ENCODE measurements at places on chromosomes 1 and 21. TPM values are rescaled to one million over a fixed set of nuclear protein-coding genes. Genes with fewer than 3 reads are reported as not detected.
A peak's percentile ranks its signal among the peaks of the same experiment; 100 is the strongest.

DNA sequence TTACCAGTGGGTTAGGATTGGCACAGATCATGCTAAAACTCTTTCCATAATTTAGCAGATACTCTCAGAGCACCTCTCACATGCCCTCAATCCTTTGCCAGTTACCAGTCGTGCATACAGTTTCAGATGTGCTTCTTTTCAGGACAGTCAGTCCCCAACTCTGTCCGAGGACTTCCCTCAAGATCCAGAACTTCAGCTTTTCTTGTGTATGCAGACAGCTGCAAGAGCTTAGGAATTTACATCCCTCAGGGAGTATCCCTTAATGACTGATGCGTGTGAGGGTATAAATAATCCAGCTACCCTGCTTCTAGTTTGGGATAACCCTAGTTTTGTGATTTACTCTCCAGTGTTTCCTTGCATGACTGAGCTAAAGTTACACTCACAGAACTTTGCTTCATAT lies 393.0 kb upstream of the PLXNA2 start:
- peak; percentile 80 for DNase-seq

DNA sequence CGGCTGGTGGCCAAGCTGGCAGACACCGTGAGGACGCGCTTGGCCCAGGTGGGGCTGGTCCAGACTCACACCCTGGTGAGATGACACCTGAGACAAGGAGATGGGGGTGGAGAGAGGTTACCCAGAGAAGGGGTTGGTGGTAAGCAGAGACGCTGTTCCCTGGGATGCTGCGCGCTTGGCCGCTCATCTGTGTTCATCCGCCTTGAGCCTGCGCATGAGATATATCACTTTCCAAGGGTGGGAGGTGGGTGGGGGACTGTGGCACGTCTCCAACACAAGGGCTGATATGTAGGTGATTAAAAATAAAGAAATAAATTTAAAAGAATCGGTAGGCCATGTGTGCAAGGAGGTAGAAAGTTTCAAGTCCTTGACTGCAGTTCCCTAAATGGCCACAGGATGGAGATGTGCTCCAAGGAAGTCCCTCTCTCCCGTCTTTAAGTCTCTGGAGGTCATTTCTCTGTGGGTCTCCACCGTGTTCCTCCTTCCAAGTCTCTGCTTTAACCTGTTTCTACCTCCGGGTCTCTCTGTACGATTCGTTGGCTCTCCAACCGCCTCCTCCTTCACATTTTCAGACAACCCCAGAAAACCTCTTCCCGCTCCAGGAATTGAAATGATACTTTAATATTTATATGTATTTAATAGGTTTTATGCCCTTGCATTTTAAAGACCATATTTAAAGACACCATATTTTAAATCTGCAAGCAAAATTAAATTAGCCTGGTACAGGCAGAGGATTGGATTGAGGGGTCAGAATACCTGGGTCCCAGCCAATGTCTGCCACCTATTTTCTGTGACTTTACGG lies 4.5 kb downstream of the TTC24 start:
- peak; percentile 88 for DNase-seq

FTCD gene
- 0.92 TPM for total RNA-seq

DNA sequence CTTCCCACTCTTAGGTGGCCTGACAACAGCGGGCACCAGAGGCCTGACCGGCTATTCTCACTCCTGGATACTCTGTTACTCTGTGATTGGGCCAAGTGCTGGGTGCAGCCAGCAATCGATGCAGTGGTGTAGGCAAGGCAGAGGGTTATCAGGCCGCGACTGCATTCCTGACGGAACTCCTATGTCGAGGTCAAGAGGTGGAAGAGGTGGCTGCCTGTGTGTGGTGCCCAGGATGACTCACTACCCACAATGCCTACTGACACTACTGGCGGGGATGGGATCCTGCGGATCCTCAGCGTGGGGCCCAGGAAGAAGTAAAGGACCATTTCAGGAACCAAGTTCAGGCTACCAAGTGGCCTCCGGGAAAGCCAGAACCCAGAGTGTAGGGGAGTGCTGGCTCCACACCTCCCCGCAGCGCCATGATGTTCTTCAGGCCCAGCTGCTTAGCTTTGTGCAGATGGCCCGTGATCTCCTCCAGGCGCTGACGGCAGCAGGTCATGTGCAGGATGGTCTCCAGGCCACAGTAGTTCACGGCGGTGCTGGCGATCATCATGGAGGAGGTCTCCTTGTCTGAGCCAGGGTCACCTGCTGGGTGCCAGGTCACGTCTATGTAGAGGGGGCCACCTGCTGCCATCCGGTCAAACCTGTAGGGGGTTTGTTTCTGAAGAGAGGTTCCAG lies 4.9 kb downstream of the MTHFR start:
- no peak for DNase-seq

DNA sequence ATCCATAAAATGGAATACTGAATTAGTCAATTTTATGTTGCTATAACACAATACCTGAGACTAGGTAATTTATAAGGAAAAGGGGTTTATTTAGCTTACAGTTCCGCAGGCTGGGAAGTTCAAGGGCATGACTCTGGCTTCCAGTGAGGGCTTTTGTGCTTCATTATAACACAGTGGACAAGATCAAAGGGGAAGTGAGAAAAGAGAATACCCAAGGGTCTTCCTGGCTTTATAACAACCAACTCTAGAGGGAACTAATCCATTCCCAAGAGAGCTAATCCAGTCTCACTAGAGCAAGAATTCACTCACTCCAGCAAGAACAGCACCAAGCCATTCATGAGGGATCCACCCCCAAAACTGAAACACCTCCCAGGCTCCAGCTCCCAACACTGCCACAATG lies 3.1 kb downstream of the KIFAP3 start:
- no peak for DNase-seq

TENT5C gene
- 13.3 TPM for total RNA-seq

CR1L gene
- total RNA-seq, result not detected

- no peak for DNase-seq
These were observed 42.2 kb upstream of the WASF2 start for GRCh38 chr1:27531959-27532685.

All from tongue (tissue), 3 donors.